ENCODE measurements at places on chromosomes 4 and X.

DNA sequence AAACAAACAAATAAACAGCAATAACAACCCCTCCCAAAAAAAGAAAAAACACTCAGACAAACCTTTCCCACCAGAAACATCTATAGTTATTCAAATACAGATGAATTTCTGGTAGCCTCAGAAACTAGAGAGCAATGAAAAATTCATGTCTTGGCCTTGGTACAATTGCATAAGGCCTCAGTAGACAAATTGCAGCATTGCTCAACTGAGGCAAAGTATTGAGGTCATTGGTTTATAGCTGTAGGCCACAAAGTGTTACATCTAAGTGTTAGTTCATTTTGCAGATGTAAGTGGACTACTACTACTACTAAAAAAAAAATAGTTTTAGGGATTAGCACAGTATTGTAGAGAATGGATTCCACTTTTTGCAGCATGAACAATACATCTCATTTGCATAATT is 2268.3 kb downstream of the ARAP2 start:
- no peak for DNase-seq

DNA sequence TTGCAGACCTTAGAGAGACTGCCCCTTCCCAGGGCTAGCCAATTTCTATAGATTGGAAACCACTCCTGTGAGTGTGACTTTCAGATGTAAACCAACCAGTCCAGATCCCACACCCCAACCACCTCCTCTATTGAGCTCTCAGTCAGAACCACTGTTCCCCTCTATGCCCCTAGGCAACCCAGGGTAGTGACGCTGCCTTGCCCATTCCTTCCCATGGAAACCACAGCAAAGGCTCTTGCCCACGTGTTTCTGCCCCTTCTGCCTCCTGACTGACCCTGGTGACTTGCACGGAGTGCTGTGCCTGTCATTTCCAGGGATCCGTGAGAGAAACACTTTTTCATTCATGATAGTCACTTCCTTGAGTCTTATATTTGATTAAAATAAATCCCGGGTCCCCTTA is 32.4 kb downstream of the CYTL1 start:
- no peak for DNase-seq

- DNase-seq, result no peak
These were observed 7.2 kb downstream of the TIMM17B start for GRCh38 chrX:48890296-48890925.

DNA sequence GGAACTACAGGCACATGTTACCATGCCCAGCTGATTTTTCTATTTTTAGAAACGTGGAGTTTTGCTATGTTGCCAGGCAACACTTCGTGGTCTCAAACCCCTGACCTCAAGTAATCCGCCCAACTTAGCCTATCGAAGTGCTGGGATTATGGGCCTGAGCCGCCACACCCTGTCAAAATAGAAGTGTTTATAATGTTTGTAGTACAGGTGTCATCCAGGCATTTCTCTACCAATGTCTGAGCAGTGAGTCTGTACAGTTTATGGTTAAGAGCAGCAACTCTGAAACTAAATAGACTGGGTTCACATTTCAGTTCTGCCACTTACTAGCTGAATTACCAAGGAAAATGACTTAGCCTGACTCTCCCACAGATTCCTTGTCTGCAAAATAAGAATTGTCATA is 460.4 kb upstream of the GALNT7 start:
- no peak for DNase-seq

DNA sequence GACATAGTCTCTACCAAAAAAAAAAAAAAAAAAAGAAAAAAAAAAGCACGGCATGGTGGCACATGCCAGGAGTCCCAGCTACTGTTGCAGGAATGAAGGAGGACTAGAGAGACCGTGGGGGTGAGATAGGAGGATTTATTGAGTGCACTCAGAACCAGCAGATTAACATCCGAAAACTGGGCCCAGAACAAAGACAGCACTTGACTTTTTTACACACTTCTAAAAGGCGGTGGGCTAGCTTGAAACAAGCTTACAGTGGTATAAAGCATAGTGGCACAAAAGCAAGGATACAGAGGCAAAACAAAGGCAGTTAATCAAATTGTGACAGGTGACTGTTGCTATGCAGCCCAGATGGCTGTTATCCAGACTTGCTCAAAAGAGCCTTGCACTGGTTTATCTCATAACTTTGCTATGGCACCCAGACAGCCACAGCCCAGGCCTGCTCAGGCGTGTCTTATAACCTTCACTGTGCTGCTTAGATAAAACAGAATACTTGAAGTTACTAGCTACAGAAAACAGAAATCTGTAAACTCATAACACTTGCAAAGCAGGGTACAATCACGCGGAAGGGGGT is 9.9 kb upstream of the PI4K2B start:
- DNase-seq, result no peak

- DNase-seq, result no peak
These were observed 33.9 kb downstream of the PDK3 start for GRCh38 chrX:24498975-24499374.

DNA sequence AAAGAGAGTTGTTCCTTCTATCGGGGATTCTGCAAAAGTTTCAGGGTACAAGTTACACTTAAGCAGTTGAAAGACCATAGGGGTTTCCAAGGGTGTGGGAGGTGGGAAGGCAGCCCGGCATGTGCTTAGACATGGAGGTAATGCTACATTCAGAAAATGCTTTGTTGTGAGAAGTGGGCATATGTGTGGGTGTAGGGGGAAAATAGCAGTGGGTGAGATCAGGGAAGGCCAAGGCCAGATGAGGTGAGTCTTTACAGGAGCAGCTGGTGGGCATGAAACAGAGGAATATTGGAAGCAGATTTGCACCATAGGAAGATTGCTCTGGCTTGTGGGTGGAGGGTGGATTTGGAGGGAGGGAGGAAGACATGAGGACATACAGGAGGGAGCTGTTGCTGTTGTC is 8.3 kb downstream of the CYTL1 start:
- DNase-seq, result no peak

DNA sequence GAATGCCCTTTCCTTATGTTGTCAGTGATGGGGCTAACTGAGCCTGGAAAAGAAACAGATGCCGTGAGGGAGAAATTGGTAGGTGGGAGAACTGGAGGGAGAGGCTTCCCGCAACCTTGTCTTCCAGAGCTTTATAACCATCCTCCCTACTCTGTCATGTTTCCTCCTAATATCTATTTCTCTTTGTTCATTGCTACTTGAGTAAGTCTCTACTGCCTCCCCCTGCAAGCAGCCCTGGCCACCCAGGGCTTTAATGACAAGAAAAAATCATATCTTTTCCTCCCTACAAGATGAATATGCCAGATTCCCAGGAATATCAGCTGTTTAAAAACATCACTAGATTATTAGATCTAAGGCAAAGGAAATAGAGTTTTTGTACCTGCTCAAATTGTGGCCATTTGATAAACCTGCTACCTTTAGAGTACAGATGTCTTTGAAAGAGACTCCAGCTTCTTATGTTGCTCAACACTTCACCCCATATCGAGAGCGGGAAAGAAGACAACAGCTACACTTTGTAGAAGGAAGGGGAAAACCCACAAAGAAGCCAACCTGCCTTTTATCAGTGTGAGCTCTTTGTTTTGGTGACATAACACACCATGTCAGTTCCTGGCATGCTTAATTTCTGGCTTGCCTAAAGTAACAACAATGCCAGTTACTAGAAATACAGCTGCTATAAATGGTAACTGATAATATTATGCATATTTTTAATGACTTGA is 186.6 kb upstream of the LEF1 start:
- DNase-seq, result no peak

- no peak for DNase-seq
These were observed 10.9 kb upstream of the TET2 start for GRCh38 chr4:105135785-105136184.
